Mucosa of descending colon (tissue), 3 donors: ENCODE measurements at places on chromosomes 7 and 10. TPM values are rescaled to one million over a fixed set of nuclear protein-coding genes. Genes with fewer than 3 reads are reported as not detected.

DNA sequence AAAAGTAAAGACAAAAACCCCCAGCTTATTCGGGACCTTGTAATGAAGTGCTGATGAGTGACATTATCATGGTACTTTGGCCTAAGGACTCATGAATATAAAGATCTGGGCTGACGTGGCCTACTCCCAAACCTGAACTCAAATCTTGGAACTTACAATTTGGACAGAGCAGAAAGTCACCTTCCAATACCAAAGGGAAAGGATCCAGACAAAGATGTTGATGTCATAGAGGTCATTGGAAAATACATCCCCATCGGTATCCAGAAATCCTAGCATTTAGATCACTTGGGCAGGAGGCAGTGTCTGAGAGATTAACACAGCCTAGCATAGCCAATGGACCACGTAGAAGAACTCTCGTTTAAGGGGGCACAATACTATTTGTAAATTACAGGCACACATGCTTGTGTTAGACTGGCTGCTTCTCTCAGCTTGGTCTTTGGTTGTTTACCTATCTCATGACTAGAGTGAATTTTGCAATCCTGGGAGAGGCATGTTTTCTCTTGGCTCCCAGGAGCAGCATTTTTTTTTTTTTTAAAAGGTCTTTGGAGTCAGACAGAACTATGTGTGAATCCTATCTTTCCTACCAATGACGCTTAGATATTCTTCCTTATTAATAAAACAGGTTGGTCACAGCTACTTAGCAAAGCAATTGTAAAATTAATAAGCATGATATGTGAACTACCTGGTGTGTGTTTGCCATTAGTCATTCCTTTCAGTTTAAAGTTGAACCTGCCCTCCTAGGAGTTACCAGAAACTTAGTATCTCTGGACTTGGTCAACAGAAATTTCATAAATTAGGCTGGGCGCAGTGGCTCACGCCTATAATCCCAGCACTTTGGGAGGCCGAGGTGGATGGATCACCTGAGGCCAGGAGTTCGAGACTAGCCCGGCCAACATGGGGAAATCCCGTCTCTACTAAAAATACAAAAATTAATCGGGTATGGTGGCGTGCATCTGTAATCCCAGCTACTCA is 27.8 kb upstream of the MRPS33 start:
- no peak for DNase-seq

DNA sequence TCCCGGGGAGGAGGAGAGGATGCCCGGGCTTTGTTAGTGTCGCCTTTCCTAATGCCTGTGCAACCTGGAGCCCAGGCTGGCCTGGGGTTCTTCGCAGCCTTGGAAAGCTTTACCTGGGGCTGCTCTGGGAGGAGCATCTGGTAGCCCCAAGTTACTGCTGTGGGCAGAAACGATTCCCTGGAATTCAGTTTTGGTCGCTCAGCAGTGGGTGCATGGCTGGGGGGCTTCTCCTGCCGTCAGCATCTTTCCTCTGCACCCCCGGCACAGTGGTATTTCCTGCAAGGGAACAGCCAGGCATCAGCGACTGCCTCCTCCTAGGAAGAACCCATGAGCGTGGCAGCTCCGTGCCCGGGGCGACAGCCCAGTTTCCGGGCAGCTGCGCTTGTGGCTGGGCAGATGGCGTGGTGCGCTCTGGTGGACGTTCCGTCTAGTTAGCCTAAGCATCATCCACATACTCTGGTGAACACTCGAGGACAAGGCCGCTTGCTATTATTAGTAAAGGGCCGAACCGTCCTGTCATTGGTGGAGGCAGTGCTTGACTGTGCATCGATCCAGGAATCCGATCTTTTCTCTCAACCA is 107.0 kb upstream of the BTBD16 start:
- no peak for DNase-seq

DNA sequence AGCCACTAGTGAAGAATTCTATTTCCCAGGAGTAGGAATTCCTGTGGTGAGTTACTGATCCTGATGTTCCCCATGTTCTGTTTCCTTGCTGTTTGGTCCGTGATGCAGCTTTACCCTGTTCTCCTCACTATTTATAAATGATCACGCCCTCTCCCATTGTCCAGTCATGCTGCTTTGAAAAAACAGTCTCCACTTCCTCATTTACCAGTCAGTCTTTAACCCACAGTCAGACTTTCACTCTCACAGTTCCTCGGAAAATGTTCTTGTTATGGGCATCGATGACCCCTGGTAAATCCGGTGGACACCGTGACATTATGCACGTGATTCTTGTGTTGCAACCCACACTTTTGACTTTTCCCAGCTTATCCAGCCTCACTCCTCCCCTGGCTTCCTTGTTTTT is 14.4 kb downstream of the SCIN start:
- DNase-seq: no peak

GRCh38 chr10:86306628-86307278 is 59.8 kb downstream of the GRID1 start:
- DNase-seq: no peak

DNA sequence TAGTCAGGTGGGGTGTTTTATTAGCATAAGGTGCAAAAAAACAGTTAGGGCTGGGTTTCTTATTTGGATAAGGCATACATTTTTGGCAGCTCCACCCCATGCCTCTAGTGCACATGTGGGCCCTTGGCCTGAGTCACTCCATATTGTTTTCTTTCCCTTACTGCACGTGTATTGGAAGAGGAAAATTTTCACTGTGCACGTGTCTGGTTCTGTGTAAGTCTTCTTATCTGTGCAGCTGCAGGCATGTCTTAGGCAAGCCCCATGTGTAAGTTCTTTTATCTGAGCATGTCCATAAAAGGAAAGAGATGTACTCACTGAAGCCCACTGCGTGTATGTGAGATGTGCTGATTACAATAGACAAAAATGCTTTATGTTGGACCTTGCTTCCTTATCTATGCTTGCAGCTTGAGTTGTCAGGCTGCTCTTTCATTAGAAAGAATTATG is 540.3 kb upstream of the IGFBP3 start:
- no peak for DNase-seq

GRCh38 chr7:25359471-25360059 is 131.3 kb upstream of the NPVF start:
- no peak for DNase-seq

- peak; percentile 67 for DNase-seq
Observed at GRCh38 chr10:100341953-100342626, 4.9 kb upstream of the SCD start.

GRCh38 chr7:43625453-43625852 is 42.5 kb downstream of the STK17A start:
- no peak for DNase-seq

- no peak for DNase-seq
Observed at GRCh38 chr7:116395141-116395791, 104.3 kb upstream of the CAV2 start.

DNA sequence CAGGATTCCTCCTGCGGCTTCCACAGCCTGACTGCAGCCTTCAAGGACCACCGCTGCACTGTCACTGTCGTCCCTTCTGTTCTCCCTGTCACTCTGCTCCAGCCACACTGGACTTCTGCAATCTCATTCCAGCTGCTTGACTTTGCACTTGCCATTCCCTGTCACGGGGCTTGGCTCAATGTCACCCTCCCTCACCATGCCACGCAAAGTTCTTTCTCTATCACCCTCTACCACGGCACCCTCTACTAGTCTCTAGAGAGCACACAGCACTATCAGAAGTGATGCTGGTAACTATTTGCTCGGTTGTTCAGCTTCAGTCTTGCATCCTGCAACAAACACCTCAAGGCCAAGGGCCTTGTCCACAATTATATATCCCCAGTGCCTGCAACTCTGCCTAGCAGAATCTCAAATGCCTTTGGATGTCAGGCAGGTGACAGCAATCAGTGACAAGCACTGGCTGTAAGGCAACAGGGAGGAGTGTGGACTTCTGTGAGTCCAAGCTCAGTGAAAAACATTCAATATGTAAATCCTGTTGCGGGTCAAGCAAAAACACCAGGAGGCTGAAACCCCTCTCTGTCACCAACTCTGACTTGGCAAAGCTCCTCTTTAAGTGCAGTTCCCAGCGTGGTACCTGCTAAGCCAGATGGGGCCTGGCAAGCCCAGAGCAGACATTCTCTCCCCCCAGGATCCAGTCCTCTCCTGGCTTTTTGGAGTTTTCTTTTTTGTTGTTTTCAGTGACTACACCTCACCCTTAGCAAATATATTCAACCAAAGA is 259.9 kb downstream of the FGFR2 start:
- no peak for DNase-seq

GRCh38 chr10:15630353-15630752 is 89.4 kb downstream of the ITGA8 start:
- DNase-seq: no peak

- DNase-seq: no peak
Observed at GRCh38 chr7:120760050-120760449, 97.9 kb downstream of the TSPAN12 start.

GRCh38 chr7:40922316-40922670 is 780.6 kb downstream of the INHBA start:
- DNase-seq: no peak

DNA sequence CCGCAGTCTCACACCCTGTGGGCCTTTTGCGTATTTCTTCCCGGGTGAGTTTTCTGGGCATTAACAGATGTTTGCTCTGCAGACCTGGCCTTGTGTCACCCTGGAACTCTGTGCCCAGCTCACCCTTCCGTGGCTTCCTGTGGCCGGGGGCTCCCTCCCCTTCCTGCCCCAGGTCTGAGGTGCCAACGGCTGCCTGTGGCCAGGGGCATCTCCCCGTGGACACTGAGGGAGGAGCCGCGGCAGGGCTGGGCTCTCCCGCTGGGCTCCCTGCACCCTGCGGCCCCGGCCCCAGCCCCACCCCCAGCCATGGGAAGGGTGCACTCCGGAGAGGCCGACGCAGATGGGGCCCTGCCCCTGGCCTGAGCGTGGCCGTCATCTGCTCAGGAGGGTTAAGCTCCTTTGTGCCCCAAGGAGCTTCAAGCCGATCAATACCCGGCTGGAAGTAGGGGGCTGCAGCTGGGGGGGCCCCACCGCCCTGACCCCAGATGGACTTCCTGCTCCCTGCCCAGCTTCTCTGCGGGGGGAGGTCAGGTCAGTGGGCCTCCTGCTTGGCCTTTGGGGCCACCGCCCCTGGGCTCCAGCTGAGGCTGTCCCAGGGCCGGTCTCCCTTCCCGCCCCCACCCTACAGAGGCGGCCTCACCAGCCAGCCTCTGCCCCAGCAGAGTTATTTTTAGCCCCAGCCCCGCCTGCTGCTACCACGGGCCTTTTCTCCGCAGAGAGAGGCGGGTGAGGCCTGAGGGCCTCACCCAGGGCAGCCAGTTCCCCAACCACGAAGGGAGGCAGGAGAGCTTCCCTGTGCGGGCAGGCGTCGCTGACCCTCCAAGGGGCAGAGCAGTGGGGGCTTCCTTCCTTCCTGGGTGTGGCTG is 24.2 kb downstream of the PWWP2B start:
- DNase-seq: peak; percentile 91

- DNase-seq: no peak
Observed at GRCh38 chr7:29204491-29205272, 10.1 kb downstream of the CHN2 start.

GRCh38 chr10:393787-394438 is 258.7 kb downstream of the ZMYND11 start:
- DNase-seq: no peak

GRCh38 chr7:54838175-54838910 is 79.3 kb upstream of the SEC61G start:
- DNase-seq: no peak

DNA sequence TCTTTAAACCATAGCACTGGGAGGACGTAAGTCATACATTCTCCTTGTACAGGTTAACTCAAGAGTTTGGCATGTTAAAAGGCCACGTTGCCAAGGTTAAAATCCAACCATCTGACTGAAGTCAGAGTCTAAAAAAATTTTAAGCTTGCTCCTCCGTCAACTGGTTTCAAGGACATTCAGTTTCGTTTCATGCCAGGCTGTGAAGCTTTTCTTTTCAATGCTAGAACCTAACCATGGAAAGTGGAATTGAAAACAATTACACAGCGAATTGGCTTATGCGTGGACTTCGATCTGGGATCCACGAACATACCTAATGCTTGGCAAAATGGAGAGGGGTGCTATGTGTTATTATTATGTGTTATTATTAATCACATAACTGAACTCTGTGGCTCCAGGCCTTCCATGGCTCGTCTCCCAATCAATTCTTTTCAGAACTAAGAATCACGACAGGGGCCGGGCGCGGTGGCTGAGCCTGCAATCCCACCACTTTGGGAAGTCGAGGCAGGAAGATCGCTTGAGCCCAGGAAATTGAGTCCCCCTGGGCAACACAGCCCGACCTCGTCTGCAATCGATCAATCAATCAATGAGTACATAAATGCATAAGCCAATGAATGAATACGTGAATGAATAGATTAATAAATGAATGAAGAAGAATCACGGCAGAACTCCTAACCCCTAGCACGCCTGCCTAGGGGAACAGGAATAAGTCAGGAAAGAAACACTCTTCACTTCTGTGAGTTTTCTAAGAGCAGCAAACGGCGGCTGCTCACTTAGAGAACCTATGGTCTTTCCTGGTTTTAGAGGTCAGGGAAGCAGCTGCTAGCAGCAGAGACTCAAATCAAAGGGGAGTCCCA is 733 bp upstream of the ARL5B start:
- no peak for DNase-seq

DNA sequence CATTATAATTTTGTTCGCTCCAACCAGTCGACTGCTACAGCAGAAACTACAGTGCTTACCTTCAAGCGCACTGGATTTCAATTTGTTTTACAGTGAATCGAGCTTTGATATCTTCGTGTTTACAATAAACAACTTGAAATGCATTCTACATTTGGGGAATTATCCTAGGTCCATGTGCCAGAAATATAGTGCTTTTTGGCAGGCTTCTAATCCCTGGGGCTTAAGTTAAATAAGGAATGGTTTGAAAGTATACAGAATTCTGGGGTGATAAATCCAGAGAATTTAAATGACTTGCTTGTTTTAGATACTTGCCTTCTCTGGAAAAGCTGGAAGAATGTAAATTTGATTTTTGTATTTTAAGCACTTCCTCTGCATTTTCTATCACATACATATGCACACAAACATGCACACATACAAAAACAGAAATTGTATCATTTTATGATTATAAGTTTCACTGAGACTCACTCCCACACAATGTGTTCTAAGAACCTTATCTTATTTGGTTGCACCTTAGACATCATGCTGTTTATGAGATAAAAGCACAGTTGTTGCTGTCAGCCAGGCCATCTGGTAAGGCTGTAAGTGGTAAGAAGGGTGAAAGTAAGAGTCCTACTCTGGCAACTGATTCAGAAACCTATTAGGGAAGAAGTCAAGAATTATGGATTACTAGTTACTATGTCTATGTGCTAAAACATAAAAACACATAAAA is 347.2 kb upstream of the KCND2 start:
- DNase-seq: no peak

Gene TDRD1
- 0.09 TPM for total RNA-seq

Gene STEAP1B
- total RNA-seq: not detected

Gene SFRP5
- total RNA-seq: 1.0 TPM

Gene VSTM4
- 13.8 TPM for total RNA-seq

Gene CYP2E1
- 0.90 TPM for total RNA-seq

Gene ANKRD2
- total RNA-seq: 0.35 TPM

Gene ARHGAP22
- total RNA-seq: 5.9 TPM

Gene HOXA1
- total RNA-seq: 2.7 TPM

Gene BAMBI
- 4.2 TPM for total RNA-seq

Gene FFAR4
- total RNA-seq: 28.7 TPM

Gene GPR22
- total RNA-seq: not detected

Gene CLDN4
- 450 TPM for total RNA-seq
